ENCODE measurements at places on chromosomes 1 and 21. TPM values are rescaled to one million over a fixed set of nuclear protein-coding genes. Genes with fewer than 3 reads are reported as not detected.

The MYBPH gene
- total RNA-seq = not detected

DNA sequence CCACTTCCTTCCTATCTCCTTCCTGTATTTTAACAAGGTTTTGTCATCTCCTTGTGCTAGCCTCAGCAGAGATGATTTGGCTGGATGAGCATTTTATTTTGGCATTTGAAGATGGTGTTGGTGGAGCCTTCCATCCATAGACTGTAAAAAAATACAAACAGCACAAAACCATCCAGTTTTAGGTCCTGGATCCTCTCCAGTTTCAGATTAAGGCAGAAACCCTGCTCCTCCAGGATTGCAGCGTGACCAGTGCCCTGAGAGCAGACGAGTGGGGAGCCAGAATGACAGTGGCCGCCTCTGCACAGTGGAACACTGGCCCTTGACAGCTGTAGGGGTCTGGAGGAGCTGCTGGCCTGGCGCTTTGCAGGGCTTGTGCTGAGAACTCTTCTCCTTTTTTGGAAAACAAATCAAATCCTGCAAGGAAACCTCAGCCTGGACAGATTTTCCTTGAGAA, 72.2 kb upstream of the GADD45A start:
- DNase-seq = no peak

GRCh38 chr1:36154765-36155407, 1.1 kb upstream of the MAP7D1 start:
- peak; percentile 44 for DNase-seq

DNA sequence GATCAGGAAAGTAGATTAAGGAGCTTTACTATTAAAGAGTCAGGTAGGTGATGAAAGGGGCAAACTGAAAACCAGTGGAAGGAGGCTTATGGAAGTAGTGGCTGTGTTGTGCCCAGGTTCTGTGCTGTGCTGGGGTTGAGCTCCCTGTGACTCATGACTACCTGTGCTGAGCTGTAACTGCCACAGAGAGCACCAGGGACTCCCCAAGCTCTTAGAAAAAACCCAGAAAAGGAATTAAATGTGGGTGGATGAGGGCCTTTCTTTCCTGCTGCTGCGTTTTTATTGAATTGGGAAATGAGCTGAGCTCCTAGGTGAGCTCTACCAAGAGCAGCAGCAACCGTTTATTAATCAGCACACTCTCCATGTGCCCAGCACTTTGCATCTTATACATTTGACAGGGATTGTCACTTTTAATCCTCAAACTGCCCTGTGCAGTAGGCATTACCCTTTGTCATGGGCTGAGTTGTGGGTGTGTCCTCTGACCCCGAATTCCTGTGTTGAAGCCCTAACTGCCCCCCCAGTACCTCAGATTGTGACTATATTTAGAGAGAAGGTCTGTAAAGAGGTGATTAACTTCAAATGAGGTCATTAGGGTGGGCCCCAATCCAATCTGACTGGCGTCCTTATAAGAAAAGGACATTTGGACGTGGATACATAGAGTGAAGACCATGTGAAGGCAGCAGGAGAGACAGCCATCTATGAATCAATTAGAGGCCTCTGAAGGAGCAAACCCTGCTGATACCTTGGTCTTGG, 65.4 kb downstream of the AK4 start:
- DNase-seq = no peak
